ENCODE measurements at places on chromosomes 16 and 17. TPM values are rescaled to one million over a fixed set of nuclear protein-coding genes. Genes with fewer than 3 reads are reported as not detected.

- peak; percentile 67 for DNase-seq
Measured at GRCh38 chr17:50634224-50634914, at the start of gene ABCC3. Gene ABCC3, plus strand, starts transcription at chr17:50634881. Its CDS starts 56 bp downstream, at chr17:50634937.

GRCh38 chr17:51119415-51120356, 982 bp downstream of the SPAG9 start:
- peak; percentile 20 for DNase-seq

DNA sequence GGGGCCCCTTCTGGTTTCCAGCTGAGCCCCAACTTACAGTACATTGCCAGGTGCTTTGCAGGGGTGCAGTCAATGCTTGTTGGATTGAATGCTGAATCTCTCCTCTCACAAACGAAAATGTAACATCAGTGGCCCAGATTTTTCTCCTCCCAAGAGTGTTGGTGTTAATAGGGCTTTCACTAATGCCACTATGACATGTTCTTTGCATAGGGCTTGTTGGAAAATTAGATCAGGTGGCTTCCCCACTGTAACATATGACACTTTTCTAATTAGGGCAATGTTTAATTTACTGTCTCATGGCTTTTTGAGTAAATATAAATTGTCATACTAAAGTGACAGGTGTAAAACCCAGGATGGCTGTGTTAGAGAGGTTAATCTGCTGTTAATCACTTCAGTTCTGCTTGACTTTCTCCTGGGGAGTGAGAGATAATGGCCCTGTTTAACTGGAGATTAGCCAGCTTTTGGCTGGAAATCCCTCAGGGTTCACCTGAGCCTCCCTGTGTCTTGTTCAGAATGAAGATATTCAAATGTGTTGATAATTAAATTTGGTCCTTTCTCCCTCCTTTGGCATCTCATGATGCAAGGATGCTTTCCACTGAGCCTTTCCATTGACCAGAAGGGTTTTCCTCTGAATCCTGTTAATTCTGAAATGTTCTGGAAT, 502.3 kb downstream of the RBFOX1 start:
- DNase-seq: no peak

GRCh38 chr16:35685085-35685484, 2225.7 kb downstream of the TP53TG3F start:
- DNase-seq: no peak

The GJC1 gene
- 76.2 TPM for total RNA-seq

DNA sequence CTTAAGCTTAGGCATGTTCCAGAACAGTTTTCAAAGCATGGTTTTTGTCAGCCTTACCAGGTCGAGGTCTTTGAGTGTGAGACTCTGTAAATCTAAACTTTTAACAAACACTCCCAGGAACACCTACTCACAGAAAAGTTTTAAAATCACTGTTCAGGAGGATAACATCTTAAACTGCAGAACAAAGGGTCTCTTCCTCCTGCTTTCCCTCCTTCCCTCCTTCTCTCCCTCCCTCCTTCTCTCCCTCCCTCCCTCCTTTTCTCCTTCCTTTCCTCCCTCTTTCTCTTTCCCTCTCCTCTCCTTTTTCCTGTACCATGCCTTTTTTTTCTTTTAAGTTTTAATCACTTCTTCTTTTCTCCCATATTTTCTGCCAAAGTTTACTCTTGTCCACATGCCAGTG, 153.5 kb upstream of the MAF start:
- DNase-seq: no peak

The MMP28 gene
- total RNA-seq: 9.4 TPM

- DNase-seq: no peak
Measured at GRCh38 chr16:55257966-55258613, 65.9 kb upstream of the IRX6 start.

The NLE1 gene
- 19.2 TPM for total RNA-seq

DNA sequence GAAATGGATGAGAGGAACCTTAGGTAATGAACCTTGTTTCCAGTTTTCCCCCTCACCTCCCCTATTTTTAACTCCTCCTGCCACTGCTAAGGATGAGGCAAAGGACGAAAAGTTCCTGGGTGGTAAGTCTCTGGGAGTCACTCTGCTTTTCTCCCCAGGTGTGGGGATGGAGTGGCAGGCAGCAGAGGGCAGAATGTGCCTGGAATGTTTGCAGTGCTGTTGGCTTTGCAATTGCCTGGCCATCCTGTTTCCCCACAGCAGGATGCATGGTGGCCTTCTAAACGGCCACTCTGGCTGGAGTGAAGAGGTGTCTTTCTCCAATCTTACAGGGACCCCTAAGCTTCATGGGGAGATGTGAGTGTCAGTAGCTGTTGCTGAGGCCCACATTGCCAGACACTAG, 432.5 kb upstream of the ZFHX3 start:
- no peak for DNase-seq

The PRSS27 gene
- total RNA-seq: 1.6 TPM

GRCh38 chr17:17051791-17052461, 9.7 kb downstream of the MPRIP start:
- DNase-seq: no peak

The CBLN1 gene
- total RNA-seq: 25.3 TPM

- DNase-seq: no peak
Measured at GRCh38 chr17:76147211-76148014, 6.4 kb upstream of the FOXJ1 start.

GRCh38 chr17:79995696-79996095, 40.0 kb downstream of the TBC1D16 start:
- no peak for DNase-seq

DNA sequence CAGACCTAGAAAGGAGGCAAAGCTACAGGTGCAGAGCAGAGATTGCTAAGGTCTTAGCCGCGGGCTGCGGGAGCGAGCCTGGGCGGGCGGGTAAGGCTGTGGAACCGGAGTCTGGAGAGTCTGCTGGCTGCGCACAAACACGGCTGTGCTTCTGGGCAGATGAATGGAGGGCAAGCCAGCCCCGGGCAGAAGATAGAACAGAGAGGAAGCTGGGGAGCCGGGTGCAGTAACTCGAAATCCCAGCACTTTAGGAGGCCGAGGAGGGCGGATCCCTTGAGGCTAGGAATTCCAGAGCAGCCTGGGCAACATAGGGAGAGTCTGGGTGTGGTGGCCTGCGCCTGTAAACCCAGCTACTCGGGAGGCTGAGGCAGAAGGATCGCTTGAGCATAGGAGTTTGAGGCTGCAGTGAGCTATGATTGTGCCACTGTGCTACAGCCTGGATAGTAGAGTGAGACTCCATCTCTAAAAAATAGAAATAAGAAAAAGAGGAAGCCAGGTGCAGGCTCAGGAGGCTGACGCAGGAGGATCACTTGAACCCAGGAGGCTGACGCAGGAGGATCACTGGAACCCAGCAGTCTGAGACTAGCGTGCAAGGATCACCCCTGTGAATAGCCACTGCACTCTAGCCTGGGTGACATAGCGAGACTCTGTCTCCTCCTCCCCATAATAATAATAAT, 56.3 kb downstream of the PITPNC1 start:
- no peak for DNase-seq
